ENCODE measurements at places on chromosomes 11 and 22.

DNA sequence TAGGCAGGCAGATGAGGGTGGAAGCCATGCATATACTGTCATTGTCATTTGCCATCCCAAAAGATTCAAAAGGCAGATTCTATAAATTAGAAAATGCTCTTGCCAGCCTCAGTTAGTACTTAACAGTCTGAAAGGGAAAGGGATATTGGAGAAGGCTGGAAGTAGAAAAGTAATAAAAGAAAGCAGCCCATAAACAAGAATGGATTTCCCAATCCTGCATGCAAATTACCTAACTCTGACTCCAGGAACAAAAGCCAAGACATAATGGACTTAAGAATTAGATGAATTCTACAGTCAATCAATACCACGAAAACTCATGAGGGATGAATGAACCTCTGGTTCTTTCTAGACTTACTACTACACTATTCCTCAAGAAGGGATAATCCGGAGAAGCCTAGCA lies 5.9 kb downstream of the PAK1 start:
- DNase-seq, result no peak

GRCh38 chr11:114155116-114155515 lies 95.6 kb downstream of the ZBTB16 start:
- DNase-seq, result no peak

DNA sequence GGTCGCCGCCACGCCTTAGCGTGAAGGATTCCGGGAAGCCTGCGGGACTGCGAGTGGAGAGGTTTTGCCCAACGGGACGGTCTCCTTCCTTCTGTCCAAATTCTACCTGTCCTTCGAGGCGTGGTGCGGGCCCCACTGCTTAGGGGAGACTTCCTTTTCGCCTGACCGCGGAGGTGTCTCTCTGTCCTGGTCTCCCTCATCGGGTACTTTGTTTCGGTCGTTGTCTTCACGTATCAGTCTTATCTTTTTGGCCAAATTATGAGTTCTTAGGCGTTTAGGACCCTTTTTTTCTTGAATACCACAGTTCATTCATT lies 388 bp downstream of the HINFP start:
- DNase-seq, result no peak

GRCh38 chr22:27433585-27434190 lies 367.9 kb downstream of the MN1 start:
- DNase-seq, result no peak

- no peak for DNase-seq
Measured at GRCh38 chr11:74734559-74734925, 3.3 kb upstream of the CHRDL2 start.

GRCh38 chr22:45129703-45130524 lies 33.8 kb upstream of the NUP50 start:
- DNase-seq, result no peak

DNA sequence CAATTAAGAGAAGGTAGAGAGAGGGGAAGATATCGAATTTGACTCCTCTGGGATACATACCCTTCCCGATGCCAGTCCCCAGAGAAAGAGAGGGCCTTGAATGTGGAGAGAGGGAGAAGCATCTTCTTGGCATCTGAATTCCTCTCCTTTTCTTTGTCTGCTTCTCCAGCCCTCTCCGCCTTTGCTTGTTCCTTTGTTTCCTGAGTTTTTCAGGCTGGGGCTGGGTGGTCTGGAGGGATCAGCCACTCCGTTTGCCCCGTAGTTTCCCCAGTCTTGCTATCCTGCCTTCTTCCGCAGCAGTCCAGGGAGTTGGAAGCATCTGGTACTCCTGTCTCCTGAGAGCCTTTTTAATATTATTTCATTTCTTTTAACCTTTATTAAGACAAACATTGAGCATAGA lies 107.1 kb upstream of the CADM1 start:
- no peak for DNase-seq

- peak; percentile 25 for DNase-seq
Measured at GRCh38 chr22:37088108-37088605, 21.4 kb downstream of the TMPRSS6 start.

GRCh38 chr11:78270971-78271370 lies 82.3 kb downstream of the USP35 start:
- no peak for DNase-seq

DNA sequence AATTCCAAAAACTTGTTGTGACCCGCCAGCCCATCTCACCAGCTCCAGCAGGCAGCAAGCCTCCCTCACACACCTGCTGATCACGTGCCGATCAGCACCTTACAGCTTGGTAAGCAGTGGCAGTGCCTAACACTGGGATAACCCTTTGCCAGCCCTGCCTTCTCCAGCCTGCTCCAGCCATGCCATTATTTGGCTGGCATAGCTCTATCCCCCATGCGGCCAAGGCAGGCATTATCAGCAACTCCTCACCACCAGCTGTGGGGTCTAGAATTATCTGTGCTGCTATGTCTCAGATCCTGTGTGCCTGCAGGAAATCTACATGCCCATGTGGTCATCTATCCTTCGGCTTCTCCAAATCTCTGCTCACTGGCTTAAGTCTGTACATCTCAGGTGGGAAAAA lies 215.0 kb downstream of the ST3GAL4 start:
- no peak for DNase-seq

DNA sequence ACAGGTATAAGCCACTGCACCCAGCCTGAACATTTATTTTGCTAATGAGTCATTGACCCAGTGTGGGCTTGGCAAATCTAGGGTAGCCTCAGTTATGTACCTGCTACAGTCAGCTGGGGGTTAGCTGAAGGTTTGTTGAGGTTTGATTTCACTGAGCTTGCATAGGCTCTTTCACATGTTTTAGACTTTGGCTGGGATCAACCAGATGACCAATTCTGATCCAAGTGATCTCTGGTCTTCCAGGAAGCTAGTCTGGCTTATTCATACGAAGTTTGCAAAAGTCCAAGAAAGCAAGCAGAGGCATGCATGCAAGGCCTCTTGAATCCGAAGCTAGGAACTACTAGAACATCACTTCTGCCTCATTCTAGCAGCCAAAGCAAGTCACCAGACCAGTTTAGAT lies 21.0 kb downstream of the SERPING1 start:
- no peak for DNase-seq

- DNase-seq, result no peak
Measured at GRCh38 chr22:49044091-49044490, 783.6 kb downstream of the BRD1 start.

GRCh38 chr11:8697054-8697453 lies 14.5 kb downstream of the RPL27A start:
- no peak for DNase-seq

GRCh38 chr11:72239313-72239848 lies 4.6 kb downstream of the PHOX2A start:
- peak; percentile 75 for DNase-seq

- no peak for DNase-seq
Measured at GRCh38 chr11:34068111-34068510, 16.6 kb downstream of the CAPRIN1 start.

DNA sequence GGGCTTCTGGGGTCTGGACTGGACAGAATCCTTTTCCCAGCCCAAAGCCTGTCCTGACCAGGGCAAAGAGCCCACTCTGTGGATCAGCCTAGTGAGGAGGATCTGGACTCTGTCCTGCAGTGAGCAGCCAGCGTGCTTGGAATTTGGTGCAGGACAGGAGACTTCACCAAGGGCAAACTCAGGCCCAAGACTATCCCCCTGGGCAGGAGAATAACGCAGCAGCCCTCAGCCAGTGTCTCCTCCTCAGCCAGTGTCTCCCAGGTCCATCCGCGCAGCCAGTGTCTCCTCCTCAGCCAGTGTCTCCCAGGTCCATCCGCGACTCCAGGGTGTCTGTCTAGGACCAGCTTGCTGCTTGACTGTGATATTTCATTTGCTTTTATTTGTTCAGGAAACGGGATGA lies 1334.0 kb downstream of the TBC1D22A start:
- no peak for DNase-seq

DNA sequence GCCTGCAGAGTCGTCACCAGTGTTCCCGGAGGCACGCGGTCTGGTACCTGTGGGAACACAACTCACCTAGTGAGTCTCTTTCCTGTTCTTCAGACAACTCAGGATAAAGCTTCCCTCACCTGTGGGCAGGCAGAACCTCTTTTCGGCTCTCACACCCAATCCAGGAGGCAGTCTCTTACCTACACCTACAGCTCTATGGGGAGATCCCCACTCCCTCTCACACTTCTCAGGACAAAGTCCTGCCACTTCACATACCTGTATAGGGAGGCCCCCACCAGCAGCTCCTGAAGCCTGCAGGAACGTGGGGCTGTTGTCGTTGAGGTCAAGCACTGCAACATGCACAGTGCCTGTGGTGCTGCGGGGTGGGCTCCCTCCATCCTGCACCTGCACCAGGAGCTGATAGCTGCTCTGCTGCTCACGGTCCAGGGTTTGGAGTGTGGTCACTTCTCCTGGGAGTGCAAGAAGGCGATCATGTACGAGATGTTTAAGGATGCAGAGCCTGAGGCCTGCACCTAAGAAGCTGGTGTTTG lies 12.2 kb upstream of the TPP1 start:
- no peak for DNase-seq

- DNase-seq, result peak; percentile 32
Measured at GRCh38 chr11:10267821-10268220, 26.2 kb downstream of the SBF2 start.

DNA sequence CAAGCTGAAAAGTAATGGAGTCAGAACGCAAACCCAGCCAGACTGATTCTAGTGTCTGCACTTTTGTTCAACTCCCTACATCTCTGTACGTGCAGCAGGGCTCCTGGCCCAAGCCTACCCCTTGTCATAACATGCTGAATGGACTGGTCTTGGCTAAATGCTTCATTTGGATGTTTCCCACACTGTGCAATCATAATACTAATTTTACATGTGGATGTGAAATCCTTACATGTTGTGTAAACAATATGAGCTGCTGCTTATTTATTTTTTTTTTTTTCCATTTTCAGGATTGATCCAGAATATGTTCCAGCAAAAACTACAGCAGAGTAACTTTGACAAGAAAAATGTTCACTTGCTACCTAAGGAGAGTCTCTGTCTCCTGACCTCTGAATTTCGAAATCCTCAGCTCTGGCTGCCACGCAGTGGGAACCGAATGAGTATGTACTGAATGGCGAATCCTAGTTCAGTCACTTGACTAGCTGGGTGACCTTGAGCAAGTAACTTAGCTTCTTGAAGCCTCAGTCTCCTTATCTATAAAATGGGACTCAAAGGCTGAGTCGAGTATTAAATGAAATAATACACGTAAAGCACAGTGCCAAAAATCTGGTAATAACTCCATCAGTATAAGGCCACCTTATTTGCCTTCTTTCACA lies 133.4 kb downstream of the EHF start:
- no peak for DNase-seq

DNA sequence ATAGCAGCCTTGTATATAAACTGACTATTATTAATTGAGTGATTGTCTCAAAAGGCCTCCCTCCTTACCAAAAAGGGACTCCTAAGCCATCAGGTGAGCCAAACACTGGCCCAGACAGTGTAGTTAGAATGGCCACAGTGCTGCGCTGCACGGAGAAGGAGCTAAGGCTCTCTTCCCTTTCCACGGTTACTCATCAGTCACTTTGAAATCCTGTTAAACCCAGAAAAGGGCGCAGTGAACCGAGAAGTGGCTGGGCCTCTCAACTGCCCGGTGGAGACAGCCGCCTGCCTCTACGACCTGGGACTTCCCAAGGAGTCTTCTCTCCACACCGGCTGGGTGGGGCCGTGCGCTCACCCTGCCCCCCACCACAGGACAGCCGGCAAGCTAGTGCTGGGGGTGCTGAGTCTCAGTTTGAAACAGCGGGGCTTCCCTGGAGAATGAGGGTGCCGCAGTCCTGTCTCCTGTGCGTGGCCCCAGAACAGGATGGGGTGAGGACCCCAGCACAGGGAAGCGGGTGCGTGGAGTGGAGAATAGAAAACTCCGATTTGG lies 1.3 kb downstream of the MYH9 start:
- peak; percentile 6 for DNase-seq

DNA sequence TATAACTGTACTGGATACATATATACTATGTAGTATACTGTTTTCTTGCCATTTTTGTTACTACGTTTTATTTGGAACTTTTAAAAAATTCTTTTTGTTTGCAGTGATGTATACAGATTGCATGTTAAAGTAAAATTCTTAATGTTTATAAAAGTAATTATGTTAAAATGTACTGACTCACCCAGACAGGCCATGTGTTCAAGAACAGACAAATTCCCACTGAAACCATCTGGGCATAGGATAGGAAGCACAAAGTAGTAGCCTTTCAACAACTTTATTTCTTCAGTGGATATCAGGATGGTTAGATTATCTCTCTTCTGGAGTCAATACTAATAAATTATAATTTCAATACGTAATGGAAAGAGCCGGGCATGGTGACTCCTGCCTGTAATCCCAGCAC lies 19.8 kb downstream of the PRMT3 start:
- no peak for DNase-seq

- no peak for DNase-seq
Measured at GRCh38 chr11:72116019-72116755, 3.7 kb upstream of the ANAPC15 start.

GRCh38 chr11:128304666-128305485 lies 282.5 kb downstream of the ETS1 start:
- DNase-seq, result no peak
